ENCODE measurements at places on chromosomes 3 and 15. TPM values are rescaled to one million over a fixed set of nuclear protein-coding genes. Genes with fewer than 3 reads are reported as not detected.

IGDCC3 gene
- total RNA-seq, result 0.19 TPM

TBCCD1 gene
- total RNA-seq, result 6.9 TPM

LRRC34 gene
- not detected for total RNA-seq

IL12A gene
- 0.94 TPM for total RNA-seq

NMNAT3 gene
- total RNA-seq, result 2.1 TPM

PCCB gene
- 28.5 TPM for total RNA-seq
